ENCODE measurements at places on chromosomes 7 and 10. TPM values are rescaled to one million over a fixed set of nuclear protein-coding genes. Genes with fewer than 3 reads are reported as not detected.

Gene LRIT1
- 0.11 TPM for total RNA-seq

Gene ANKRD7
- not detected for total RNA-seq

DNA sequence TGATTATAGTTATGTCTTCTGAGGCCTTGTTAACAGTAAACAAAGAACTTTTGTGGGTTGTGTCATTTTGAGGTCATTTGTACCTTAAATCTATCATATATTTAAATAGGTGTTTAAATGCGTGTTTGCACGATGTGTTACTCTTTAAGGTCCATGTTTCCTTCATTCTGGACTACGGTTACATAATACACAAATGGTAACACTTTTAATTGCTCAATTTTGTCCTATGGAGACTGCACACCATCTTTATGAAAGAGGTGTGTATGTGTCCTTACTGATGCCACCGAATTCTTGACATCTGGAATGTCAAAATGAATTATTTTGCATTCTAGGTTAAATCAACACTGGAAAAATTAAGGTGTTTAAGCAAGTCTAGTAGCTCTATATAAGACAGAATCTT is 1.7 kb downstream of the PALS2 start:
- DNase-seq: no peak
- no peak overlapping the region for H3K27ac ChIP-seq
- H3K36me3 ChIP-seq: no peaks in the 10 kb centered on the region
- H3K4me3 ChIP-seq: peak overlapping the region; percentile 98
- peaks cover 12% of the 10 kb centered on the region for H3K4me1 ChIP-seq

DNA sequence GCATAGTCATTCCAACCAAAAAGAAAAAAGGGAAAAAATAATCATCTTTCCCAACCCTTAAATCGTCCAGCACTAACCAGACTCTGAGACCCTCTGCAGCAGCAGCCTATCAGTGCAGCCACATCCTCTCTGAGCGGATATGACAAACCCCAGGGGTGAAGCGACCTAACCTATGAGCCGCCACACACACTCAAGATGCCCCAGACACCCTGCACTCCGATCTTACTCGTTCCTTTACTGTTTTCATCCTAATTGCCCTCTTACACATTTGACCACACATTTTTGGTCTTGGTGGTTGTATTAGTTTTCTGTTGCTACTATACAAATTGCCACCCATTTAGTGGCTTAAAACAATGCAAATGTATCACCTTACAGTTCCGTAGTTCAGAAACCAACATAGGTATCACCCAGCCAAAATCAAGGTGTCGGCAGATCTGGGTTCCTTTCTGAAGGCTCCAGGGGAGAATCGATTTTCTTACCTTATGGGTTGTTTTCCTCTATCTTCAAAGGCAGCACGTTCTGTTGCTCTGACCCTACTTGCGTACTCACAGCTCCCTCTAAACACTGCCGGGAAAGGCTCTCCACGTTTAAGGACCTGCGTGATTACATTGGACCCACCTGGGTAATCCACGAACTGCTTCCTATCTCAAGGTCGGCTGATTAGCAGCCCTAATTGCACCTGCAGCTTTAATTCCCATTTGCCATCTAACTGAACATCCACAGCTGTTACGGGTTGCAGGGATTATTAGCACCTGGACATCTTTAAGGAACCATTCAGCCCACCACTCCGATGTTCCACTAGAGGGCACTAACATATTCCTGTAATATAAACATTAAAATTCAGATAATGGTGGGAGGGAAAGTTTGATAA is 37.3 kb upstream of the PRSS1 start:
- no peaks in the 10 kb centered on the region for H3K36me3 ChIP-seq
- H3K27ac ChIP-seq: no peak overlapping the region
- H3K4me3 ChIP-seq: no peak overlapping the region
- no peaks in the 10 kb centered on the region for H3K27me3 ChIP-seq
- no peak for DNase-seq

Gene CPED1
- total RNA-seq: 0.28 TPM

- H3K4me1 ChIP-seq: peaks cover 9% of the 10 kb centered on the region
- H3K27me3 ChIP-seq: no peaks in the 10 kb centered on the region
- no peak for DNase-seq
- no peaks in the 10 kb centered on the region for H3K36me3 ChIP-seq
- no peak overlapping the region for H3K27ac ChIP-seq
- H3K4me3 ChIP-seq: no peak overlapping the region
Observed at GRCh38 chr7:139838276-139838675, 9.2 kb downstream of the TBXAS1 start.

DNA sequence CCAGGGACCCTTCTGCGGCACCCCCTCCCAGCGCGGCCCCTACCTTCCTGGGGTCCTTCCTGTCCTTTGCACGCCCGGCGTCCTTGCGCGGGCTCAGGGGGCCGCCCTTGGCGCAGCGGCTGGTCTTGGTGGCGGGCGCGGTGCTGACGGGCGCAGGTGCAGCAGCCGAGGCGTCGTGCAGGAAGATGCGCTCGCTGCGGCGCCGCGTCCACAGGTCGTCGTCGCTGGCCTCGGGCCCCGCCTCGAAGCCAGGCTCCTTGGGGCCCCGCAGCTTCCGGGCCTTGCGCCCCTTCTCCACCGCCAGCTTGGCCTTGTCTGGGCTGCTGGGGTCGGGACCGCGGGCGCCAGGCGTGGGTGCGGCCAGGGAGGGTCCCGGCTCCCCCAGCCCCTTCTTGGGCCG is 49.8 kb downstream of the SLC29A4 start:
- H3K27ac ChIP-seq: no peak overlapping the region
- H3K4me1 ChIP-seq: peaks cover 3% of the 10 kb centered on the region
- H3K36me3 ChIP-seq: peaks cover 77% of the 10 kb centered on the region
- DNase-seq: no peak
- H3K27me3 ChIP-seq: no peaks in the 10 kb centered on the region

- no peak overlapping the region for H3K4me3 ChIP-seq
- H3K4me1 ChIP-seq: peaks cover 2% of the 10 kb centered on the region
- H3K36me3 ChIP-seq: no peaks in the 10 kb centered on the region
- H3K27me3 ChIP-seq: no peaks in the 10 kb centered on the region
- no peak overlapping the region for H3K27ac ChIP-seq
- DNase-seq: no peak
Observed at GRCh38 chr7:77912293-77912692, 113.7 kb downstream of the PHTF2 start.

Data from endodermal cell (in vitro differentiated cells).